ENCODE measurements at places on chromosomes 2 and 18.

DNA sequence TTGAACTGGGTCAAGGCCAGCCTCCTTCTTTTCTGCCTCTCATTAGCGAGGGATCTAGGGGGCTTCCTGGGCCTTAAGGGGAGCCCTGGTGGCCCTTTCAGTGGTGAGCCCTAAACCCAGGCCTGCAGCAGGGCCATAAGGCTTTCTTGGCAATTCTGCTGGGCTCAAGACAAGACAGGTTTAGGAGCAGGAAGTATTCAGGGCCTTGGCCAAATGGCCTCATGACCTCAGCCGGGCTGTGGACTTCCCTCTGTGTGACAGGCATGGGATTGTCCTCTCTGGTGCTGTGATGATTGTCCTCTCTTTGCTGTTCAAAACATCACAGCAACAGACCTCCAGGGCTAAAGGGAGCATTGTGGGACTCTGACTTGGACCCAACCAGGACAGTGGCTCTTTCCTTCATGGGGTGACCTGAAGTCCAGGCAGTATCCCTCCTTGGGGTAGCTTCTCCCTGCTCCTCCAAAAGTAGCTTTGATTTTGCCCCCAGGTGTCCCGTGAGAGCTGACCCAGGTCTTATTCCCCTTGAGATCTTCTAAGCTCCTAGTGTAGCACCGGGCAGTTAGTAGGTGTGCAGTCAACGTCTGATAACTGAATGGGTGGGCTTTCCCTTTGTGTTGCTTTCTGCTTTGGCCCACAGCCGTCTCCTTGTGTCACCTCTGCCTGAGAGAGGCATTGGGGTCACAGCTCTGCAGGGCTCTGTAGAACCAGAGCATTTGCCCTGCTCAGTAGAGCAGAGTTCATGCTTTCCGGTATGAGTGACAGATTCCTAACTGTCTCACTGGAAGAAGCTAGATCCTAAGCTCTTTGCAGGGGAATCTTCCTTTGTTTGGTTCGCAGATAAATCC, 14.7 kb downstream of the FOSL2 start:
- no peak for DNase-seq

DNA sequence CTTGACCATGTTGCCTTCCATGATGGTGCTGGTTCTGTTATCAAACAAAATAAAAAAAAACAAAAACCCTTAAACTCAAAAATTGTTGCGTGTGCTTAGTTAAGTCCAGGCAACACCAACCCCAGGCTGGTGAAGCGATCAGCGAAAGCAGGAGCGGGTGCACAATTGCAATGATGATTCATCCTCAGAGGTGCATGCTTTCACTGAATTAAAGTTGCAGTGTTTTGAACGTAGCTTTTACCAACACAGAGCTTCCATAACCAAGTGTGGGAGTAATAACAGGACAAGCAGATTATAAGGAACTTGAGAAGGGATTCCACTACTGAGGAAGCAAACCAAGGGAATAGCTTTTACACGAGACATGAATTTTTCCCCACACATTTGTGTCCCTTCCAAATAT, 39.7 kb upstream of the RAPH1 start:
- DNase-seq, result no peak

GRCh38 chr18:41226911-41227310, 728.1 kb upstream of the PIK3C3 start:
- no peak for DNase-seq

DNA sequence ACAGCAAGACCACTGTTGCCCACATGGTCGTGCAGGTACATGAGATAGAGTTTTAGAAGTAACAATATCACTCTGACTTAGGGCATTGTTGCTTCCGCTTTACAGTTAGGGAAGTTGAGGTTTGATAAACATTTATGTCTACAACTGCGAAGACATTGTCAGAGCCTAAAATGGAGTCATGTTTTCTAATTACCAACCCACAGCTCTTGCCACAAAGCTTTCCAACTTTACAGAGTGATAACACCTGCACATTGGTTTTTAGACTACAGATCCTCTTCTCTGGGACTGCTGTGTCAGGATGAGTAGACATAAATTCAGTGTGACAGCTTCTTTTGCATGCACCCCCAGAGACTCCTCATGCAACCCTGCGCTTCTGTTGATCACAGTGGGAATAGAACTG, 119.0 kb downstream of the FEZ2 start:
- no peak for DNase-seq

GRCh38 chr18:6879508-6880195, 150.1 kb downstream of the ARHGAP28 start:
- DNase-seq, result no peak

DNA sequence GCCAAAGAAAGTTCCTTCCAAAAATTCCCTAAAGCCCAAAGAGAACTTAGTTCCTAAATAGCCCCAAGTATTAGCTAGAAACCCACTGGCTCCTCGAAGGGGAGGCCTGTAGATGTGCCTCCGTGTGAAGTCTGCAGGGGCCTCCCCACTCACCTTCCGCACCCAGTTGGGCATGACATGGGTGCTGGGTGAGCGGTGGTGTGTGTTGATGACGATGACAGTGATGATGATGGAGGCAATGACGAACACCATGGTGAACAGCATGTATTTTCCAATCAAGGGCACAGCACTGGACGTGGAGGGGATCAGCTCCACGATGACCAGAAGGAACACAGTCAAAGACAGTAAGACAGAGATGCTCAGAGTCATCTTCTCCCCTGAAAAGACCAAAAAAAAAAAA, 14.5 kb downstream of the CHRNA1 start:
- no peak for DNase-seq

GRCh38 chr2:35416391-35417140, 939.0 kb upstream of the CRIM1 start:
- DNase-seq, result no peak

- DNase-seq, result no peak
Observed at GRCh38 chr2:195343540-195343939, 313.5 kb upstream of the SLC39A10 start.

DNA sequence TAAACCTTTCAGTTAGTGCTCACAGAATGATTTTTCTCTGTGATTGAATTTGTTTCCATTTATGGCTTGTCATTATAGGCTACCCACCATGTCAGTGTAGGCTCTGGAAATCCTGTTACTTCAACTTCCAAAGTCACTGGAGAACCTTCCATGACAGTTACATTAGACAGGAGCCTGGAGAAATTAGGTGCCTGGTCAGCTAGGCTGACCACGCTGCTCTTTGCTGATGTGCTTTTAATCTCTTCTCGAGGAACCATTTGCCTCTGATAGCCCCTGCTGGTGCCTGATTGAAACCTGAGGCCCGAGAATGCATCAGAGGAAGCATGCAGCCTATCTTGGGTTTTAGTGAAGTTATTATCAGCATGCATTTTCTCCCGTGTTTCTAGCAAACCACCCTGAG, 29.6 kb upstream of the TTN start:
- DNase-seq, result no peak

GRCh38 chr2:58156780-58157179, 84.3 kb downstream of the FANCL start:
- no peak for DNase-seq

DNA sequence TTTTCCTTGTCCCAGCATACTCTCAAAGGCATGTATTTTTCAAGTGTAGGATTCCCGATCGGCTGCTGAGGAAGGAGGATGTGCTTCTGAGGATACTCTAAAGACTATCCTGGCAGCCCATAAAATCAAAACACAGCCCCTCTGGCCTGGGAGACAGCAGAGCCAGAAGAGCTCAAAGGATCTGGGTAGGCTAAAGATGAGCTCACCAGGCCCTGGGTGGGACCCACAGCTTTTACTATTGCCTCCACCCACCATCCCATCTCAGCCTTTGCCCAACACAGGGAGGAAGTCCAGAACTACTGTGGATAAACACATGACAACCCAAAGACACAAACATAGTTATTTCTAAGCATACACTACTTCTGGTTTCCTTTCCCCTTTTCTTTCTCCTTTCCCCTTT, 79.1 kb upstream of the ZFP36L2 start:
- DNase-seq, result no peak

- no peak for DNase-seq
Observed at GRCh38 chr2:41873102-41874031, 174.5 kb upstream of the PKDCC start.
